GM12891 (cell line): ENCODE measurements at places on chromosomes 13 and 19.

DNA sequence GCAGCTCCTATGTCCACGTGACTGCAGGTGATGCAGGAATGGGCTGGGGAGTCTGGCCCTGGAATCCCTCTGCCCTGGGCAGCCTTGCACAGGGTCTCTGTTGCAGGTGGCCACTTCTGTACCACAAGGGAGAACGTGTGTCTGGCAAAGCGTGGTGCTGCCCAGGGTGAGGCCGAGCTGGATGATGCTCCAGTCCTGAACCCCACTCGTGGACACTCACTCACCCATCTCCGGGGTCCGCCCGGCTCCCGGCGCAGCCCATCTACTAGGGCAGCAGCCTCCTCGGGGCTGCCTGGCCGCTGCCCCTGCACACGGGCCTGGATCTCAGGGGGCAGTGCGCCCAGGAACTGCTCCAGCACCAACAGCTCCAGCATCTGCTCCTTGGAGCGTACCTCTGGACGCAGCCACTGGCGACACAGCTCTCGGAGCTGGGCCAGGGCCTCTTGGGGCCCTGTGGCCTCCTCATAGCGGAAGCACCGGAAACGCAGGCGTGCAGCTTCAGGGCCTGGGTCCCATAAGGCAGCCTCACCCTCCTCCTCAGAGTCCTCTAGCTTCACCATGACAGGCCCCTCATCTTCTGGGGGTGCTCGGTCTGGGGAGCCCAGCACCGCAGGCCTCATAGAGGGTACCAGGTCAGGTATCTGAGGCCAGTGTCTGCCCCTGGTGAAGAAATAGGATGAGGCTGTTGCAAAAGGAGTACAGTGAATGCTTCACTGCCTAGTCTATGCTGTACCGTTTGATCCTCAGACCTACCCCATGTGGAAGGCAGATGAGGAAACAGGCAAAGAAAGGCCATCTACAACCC is 2.2 kb downstream of the MZF1 start:
- no peak for DNase-seq

- no peak for DNase-seq
Observed at GRCh38 chr13:26678796-26679195, 81.8 kb downstream of the GPR12 start.

DNA sequence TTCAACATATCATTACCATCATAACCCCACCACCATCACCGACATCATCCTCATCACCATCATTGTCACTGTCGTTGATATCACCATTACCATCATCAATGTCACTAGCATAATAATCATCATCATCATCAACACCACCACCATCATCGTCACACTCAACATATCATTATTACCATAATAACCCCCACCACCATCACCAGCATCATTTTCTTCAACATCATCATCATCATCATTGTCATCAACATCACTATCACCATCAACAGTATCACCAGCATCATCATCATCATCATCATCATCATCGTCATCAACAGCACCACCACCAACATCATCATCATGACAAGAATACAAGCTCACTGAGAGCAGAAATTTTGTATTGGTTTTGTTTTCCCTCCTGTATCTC is 83.8 kb downstream of the MBD3L1 start:
- no peak for DNase-seq

DNA sequence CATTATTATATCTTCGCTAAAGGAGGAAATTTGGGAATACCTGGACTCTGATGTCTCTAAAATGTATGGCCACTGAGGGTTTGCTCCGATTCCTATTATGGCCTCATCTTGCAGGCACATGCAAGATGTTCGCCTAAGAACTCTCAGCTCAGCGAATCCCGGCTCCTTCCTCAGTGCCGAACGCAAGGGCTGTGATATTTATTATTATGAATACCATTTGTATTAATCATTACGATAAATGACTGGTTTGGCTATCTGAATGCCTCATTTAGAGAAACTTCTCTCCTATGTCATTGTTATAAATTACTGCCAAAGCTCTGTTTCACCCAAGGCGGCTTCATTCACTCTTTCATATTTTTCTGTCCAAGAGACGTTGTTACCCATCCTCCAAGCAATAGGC is 369.7 kb upstream of the TSHZ3 start:
- DNase-seq = no peak

- DNase-seq = no peak
Observed at GRCh38 chr19:18551631-18552030, 6.0 kb upstream of the KXD1 start.

DNA sequence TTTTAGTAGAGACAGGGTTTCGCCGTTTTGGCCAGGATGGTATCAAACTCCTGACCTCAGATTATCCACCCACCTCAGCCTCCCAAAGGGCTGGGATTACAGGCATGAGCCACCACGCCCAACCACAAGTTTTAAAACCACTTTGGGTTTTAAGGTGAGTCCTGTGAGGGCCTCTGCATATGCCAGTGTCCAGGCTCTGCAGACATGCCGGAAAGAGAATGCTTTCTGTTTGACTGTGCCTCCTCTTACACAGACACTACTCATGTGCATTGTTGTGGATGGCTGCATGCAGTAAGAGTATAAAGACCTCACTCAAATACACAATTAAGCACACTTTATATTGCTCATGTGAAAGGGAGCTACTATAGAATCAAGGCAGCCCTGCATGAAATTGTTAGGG is 20.8 kb upstream of the SLC25A30 start:
- no peak for DNase-seq

- peak; percentile 39 for DNase-seq
Observed at GRCh38 chr13:31424130-31424729, 224.5 kb downstream of the B3GLCT start.

DNA sequence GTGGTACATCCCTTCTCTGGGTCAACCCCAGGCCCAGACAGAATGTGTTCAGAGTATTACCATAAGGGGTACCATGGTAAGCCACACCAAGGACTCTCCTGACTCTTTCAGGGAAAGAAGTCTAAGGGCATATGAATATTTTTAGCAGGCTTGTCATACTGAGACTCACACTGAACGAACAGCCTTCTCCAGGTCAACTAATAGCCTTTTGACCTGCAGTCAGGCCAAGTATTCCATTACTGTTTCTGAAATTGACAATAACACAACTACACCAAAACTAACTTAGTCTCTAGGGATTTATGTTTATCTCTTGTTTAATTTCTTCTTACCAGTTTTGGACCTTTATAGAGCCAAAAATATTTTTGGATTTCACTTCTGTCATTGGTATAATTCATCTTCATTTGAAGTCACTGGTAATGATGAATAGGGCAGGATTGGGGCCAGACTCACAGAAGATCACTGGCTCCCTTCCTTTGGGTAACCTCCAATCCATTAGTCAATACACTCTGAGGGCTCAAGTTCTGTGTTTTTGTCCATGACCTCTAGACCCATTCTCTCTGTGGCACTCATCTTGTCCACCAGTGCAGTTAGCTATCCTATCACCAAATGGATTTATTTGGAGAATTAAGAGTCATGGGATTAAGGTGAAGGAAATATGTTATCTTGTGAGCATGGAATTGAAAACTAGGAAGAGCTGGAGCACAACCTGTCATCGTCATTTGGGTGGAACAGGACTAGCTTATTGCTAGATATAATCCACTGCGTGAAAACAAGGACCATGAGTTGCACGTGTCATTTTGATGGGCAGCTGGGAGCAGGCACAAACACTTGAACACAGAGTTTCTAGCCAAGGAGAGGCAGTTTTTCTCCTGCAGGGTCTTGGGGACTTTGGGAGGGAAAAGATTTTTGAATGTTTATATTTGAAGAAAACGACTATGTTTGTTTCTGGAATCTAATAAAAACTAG is 313.3 kb downstream of the DCLK1 start:
- DNase-seq = no peak

- no peak for DNase-seq
Observed at GRCh38 chr19:54461210-54461609, 2.4 kb downstream of the LENG9 start.

GRCh38 chr19:13790354-13790753 is 4.9 kb upstream of the ZSWIM4 start:
- DNase-seq = no peak

GRCh38 chr13:44758630-44759383 is 182.7 kb upstream of the TSC22D1 start:
- no peak for DNase-seq

GRCh38 chr19:36049080-36049698 is 4.9 kb downstream of the THAP8 start:
- DNase-seq = no peak

DNA sequence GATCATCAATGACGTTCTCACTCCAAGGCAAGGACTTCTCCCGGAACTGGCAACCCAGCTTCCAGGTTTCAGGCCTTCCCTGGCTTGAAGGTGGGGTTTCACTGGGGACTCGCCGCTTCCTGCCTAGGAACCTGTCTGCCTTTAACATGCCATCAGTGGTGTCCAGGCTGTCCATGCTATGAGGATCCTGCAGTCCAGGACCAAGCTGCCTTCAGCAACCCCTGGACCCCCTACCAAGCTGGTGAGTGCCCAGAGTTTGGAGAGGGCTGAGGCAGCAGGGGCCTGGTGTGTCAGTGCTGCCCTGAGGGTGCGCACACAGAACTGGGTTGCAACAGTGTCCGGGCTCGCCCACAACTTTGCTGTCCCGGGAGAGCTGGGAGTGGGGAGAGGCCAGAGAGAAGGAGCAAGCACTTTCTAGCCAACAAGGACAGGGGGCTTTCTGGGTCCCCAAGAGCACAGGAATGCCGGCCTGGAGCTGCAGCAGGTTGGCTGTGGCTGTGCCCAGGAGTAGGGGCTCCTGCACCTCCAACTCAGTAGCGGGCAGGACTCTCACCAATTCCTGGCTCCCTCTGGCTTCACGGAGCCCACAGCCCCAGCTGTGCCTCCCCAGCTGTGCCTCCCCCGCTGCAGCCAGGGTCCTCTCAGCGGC is 1563.2 kb upstream of the MIR17HG start:
- no peak for DNase-seq

- no peak for DNase-seq
Observed at GRCh38 chr13:33775339-33776108, 42.4 kb upstream of the RFC3 start.

DNA sequence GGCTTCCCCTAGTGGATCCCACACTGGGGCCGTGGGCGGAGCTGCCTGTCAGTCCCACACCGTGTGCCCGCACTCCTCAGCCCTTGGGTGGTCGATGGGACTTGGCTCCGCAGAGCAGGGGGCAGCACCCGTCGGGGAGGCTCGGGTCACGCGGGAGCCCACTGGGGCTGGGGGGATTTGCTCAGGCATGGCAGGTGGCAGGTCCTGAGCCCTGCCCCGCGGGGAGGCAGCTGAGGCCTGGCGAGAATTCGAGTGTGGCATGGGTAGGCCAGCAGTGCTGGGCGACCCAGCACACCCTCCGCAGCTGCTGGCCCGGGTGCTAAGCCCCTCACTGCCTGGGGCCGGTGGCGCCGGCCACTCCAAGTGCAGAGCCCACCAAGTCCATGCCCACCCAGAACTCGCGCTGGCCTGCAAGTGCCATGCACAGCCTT is 481.7 kb upstream of the PRR20A start:
- no peak for DNase-seq

GRCh38 chr19:15479391-15480345 is at the start of gene PGLYRP2:
Gene PGLYRP2, minus strand, starts transcription at chr19:15479501. Its CDS starts 130 bp downstream, at chr19:15479371.
- DNase-seq = no peak

- DNase-seq = no peak
Observed at GRCh38 chr13:28611654-28612131, 47.2 kb upstream of the POMP start.

DNA sequence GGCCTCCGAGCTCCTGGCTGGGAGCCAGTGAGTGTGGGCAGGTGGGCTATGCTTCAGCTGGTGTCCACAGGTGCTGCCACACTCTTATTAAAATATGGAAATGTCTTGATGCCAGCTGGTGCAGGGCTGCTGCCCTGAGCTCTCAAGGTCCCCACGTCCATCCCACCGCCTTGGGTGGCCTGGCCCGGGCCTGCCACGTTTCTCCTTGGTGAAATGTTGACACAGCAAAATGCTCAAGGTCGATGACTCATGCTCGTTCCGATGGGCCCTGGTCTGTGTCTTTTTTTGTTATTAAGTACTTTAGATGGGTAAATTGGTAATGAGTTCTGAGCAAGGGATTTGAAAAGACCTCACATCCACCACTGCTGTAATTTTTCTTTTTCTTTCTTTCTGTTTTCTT is 524.7 kb downstream of the MYO16 start:
- no peak for DNase-seq

- no peak for DNase-seq
Observed at GRCh38 chr13:94308832-94309231, 170.7 kb downstream of the DCT start.

DNA sequence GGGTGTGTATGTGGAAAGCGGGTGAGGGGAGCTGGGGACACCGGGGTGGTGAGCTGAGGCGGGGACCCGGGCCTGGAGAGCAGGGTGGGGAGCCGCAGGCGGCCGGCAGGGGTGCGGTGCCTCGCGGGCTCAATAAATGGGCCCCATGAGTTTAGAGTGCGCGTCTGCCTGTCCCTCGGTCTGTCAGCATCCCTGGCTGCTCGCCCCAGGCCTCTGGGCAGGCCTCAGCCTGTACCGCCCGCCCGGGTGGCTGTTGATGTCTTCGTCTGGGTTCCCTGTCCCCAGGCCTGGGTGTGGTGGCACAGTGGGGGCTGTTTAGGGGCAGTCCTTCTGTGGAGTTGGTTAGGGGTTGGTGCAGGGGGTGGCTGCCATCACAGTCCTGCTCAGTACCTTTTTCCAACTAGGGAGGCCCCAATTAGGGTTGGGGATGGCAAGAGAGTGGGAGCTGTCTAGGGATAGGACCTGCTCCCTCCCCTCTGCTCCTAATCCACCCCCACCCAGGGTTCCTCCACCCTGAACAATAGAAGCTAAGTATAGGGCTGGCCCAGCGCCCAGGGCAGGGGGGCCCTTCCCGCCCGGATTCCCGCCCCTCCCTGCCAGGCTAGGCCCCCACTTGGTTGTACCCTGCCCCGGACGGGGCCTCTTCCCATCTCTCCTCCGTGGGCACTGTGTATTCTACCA is 12.2 kb downstream of the CIC start:
- DNase-seq = no peak

GRCh38 chr19:6376512-6377190 is 918 bp upstream of the PSPN start:
- DNase-seq = no peak

GRCh38 chr13:74751739-74752138 is 617.5 kb upstream of the KLF12 start:
- no peak for DNase-seq

GRCh38 chr19:23116802-23117571 is at the start of gene ZNF730:
Gene ZNF730, plus strand, starts transcription at chr19:23117025. Its CDS starts 149 bp downstream, at chr19:23117174.
- DNase-seq = peak; percentile 51

DNA sequence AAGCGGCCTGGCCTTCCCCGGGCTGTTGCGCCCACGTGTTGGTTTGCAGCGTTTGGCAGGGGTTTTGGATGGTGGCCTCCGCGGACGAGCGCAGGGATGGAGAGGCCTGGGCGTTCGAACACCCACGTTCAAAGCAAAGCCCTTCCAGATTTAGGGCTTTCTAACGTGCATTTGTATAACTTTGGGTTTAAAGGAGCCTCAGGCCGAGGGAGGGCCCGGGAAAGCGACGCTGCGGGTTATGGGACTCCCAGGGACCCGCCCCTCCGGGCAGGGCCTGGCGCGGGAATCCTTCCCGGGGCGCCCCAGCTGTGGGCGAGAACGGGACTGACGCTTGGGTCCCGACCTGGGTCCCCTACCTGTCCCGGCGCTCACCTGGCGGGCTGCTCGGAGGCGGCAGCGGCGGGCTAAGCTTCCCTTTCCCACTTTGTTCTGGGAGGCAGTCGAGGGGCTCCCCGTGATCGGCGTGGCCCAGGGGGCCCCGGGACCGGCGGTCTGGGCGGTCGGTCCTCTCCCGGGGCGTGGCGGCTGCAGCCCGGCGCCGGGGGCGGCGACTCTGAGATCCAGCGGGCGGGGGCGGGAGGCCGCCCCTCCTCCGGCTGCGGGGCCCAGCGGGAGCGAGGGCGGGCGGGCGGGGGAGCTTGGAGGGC is at the start of gene FBXO17:
TSS of gene FBXO17 (minus strand) at position 529 of the 647 bp plus-strand sequence. CDS start 25,423 bp downstream, outside the sequence.
- no peak for DNase-seq

GRCh38 chr19:55677572-55678028 is 2.6 kb downstream of the EPN1 start:
- DNase-seq = no peak

GRCh38 chr13:66137384-66137783 is 1092.8 kb downstream of the PCDH9 start:
- DNase-seq = no peak
